Cardiac ventricle fibroblast (primary cell): ENCODE measurements at places on chromosomes 11 and 22. TPM values are rescaled to one million over a fixed set of nuclear protein-coding genes. Genes with fewer than 3 reads are reported as not detected.

TEX12 gene
- total RNA-seq = 0.31 TPM in 1 of 2 replicates, not detected in the other

SERPING1 gene
- total RNA-seq = 762 and 840 TPM in 2 replicates

TSG101 gene
- 53.5 and 87.3 TPM in 2 replicates for total RNA-seq

KRTAP5-9 gene
- total RNA-seq = 0.54 TPM in 1 of 2 replicates, not detected in the other

OR8D4 gene
- total RNA-seq = not detected in 2 replicates

ZFTA gene
- total RNA-seq = 32.3 and 34.5 TPM in 2 replicates

NLRP14 gene
- 0.05 TPM in 1 of 2 replicates, not detected in the other for total RNA-seq

MS4A14 gene
- not detected in 2 replicates for total RNA-seq

CHADL gene
- 0.12 and 0.83 TPM in 2 replicates for total RNA-seq

GAL gene
- total RNA-seq = 0.25 and 1.5 TPM in 2 replicates

C11orf21 gene
- not detected in 2 replicates for total RNA-seq

KCTD14 gene
- total RNA-seq = 0.54 and 0.62 TPM in 2 replicates

PLXNB2 gene
- 211 and 212 TPM in 2 replicates for total RNA-seq

OR52A1 gene
- total RNA-seq = not detected in 2 replicates

OR8G5 gene
- total RNA-seq = not detected in 2 replicates

MRGPRX3 gene
- not detected in 2 replicates for total RNA-seq

SYT13 gene
- total RNA-seq = not detected in 2 replicates

TPBGL gene
- 1.2 and 1.8 TPM in 2 replicates for total RNA-seq

METTL15 gene
- 7.7 and 8.2 TPM in 2 replicates for total RNA-seq

DNAJB7 gene
- total RNA-seq = not detected in 2 replicates

MMP8 gene
- not detected in 2 replicates for total RNA-seq

SLC22A12 gene
- total RNA-seq = not detected in 2 replicates

C11orf58 gene
- total RNA-seq = 102 and 104 TPM in 2 replicates

ADSL gene
- total RNA-seq = 63.2 and 70.1 TPM in 2 replicates

PIWIL4 gene
- total RNA-seq = 1.4 and 3.4 TPM in 2 replicates

THRSP gene
- 0.78 TPM in 1 of 2 replicates, not detected in the other for total RNA-seq

BATF2 gene
- not detected in 2 replicates for total RNA-seq

MUC2 gene
- total RNA-seq = not detected in 2 replicates

MMP27 gene
- total RNA-seq = not detected in 2 replicates

DNAJB13 gene
- total RNA-seq = not detected in 2 replicates

CAPN5 gene
- 26.6 and 31.7 TPM in 2 replicates for total RNA-seq

MS4A4A gene
- total RNA-seq = not detected in 2 replicates

PRODH gene
- not detected in 2 replicates for total RNA-seq

OR4C16 gene
- total RNA-seq = not detected in 2 replicates

IFITM2 gene
- 427 and 562 TPM in 2 replicates for total RNA-seq

FJX1 gene
- 28.5 and 38.4 TPM in 2 replicates for total RNA-seq

KDM4E gene
- not detected in 2 replicates for total RNA-seq

SLC7A4 gene
- not detected in 2 replicates for total RNA-seq

IRAG1 gene
- total RNA-seq = 1.2 and 1.4 TPM in 2 replicates

CALCA gene
- total RNA-seq = not detected in 2 replicates

C11orf16 gene
- total RNA-seq = not detected in 2 replicates

ALDH3B2 gene
- total RNA-seq = not detected in 2 replicates
